Amniotic stem cell (primary cell): ENCODE measurements at places on chromosomes 2 and 18.

DNA sequence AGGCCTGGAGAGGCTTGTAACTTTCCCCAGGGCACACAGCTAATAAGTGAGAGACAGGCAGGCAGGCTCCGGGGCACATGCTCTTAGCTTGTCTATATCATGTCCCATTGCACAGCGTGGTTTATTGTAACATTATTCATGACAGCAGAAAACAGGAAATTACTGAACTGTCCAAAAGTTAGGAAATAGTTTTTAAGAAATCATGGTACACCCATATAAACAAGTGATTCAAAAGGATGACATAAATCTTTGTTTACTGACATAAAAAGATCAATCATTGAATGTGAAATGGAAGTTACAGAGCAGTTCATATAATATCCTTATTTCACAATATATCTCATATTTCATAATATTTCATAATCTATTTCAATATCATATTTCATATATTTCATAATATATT, 34.3 kb upstream of the TXNDC2 start:
- no peak for DNase-seq

GRCh38 chr2:179460181-179460929, 195.7 kb upstream of the SESTD1 start:
- peak; percentile 71 for DNase-seq

- DNase-seq, result no peak
Observed at GRCh38 chr2:31002537-31003150, 135.6 kb downstream of the GALNT14 start.

DNA sequence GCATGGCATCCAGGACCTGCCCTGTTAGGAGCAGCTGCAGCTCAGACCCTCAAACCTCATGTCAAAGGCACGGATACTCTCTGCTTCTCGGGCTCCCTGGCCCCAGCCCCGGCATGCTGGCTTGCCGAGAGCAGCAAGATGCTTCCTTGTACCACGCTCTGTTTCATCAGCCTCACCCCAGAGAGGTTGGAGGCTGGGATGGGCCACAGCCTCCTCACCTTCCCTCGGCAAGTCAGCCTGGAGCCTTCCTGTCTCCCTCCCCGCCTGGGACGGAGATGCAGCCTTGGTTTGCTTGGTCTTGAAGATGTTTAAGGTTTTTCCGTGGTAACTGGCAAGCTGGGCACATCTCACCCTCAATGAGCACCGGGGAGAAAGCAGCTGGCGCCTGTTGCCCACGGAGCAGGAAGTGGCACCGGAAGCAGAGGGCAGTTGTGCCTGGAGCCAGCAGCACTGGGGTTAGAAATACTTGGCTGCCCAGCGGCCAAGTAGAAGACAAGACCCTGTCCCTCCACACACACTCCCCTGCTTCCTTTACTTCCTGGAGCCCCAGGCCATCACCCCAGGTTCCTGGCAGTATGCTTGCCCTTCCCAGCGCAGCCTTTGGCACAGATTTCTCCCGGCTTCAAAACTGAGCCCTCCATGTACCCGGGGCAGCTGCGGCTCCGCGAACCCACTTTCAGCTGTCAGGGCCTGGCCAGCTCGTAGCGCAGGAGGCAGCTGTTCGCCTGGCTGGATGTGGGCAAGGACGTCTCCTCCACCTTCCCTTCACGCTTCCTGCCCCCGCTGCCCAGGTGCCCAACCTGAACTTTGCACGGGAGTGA, 17.4 kb downstream of the FBLN7 start:
- no peak for DNase-seq

GRCh38 chr2:2871480-2872308, 505.9 kb downstream of the EIPR1 start:
- no peak for DNase-seq

GRCh38 chr18:9516437-9517064, 41.2 kb downstream of the RALBP1 start:
- no peak for DNase-seq

- no peak for DNase-seq
Observed at GRCh38 chr2:111048856-111049768, 71.6 kb upstream of the BCL2L11 start.

- DNase-seq, result no peak
Observed at GRCh38 chr2:26816893-26817292, 31.0 kb downstream of the CENPA start.

GRCh38 chr18:68793951-68794350, 3.9 kb upstream of the CCDC102B start:
- DNase-seq, result no peak

DNA sequence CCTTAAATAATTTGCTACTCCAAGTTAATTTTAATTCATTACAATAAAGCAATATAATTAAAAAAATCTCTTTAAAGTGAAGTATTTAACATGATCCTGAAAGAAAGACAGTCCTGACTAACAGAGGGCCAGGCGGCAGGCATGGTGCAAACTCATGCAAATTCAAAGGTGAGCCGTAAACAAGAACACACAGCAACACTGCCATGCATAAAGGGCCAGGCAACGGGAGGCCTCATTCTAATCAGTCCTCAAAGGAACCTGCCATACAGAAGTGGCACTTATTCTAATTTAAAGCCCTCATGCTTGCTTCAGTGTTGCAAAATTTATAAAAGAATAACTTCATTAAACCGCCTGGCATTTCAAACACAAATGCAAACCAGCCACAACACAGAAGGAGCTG, 277.0 kb downstream of the ZNF521 start:
- DNase-seq, result no peak

DNA sequence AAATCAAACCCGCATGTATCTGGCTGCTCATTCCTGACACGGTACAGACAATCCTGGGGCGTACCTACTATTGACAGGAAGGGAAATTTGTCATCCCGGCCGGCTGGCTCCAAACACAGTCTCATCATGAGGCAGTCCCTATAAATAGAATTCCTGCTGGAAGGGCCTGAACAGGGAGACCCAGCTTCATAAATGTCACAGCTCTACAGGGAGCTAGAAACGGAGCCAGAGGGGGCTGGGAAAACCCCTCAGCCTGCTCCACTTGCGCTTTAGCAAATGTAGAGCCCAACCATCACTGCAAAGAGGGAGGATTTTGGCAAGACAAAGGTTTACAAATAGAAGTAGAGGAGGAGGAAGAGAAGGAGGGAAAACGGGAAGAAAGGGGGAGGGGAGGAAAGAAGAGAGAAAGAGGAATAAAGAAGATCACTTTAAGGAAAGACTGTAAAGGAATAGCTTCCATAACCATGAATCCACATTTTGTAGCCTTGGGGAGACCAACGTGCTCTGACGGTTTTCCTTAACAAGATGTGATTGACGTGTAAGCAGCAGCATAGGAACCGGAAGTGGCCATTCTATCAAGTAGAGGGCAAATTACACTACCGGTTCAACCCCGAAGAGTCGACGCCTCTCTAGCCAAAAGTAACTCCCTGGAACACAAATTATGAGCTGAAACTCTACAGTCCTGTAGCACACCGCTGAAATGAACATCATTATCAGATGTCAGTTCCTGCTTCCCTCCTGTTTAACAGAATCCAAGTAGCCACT, 56.8 kb upstream of the TTN start:
- peak; percentile 16 for DNase-seq

- no peak for DNase-seq
Observed at GRCh38 chr18:66966171-66966570, 362.3 kb upstream of the CDH19 start.

DNA sequence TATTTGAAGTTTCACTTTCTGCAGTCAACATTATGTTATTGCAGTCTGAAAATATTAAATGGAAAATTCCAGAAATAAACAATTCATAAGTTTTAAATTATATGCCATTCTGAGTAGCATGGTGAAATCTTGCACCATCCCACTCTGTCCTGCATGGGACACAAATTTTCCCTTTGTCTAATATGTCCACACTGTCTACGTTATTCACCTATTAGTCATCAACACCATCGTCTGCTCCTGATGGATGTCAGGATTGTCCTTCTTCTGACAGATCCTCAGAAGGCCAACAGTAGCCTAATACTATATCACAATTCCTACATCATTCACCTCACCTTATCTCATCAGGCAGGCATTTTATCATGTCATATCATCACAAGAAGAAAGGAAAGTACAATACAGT, 163.1 kb downstream of the TXNL1 start:
- no peak for DNase-seq

- DNase-seq, result no peak
Observed at GRCh38 chr2:216296856-216297255, 75.4 kb downstream of the MARCHF4 start.

DNA sequence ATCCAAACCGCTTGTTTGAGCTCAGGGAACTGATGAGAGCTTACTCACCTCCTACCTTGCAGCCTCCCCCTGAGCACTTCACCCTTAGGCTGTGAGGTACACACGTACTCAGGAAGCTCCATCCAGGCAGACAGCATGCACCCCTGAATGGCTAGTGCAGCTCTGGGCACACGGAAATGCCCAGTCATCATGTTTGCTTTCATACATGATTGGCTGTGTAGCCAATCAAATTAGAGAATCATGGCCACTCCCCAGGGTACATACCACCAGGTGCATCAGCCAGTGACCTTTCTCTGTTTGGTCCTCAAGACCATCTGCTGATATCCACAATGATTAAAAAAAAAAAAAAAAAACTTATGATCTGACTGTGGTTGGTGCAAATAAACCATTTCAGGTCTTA, 42.1 kb downstream of the RNF152 start:
- no peak for DNase-seq

GRCh38 chr2:35871672-35872071, 483.9 kb upstream of the CRIM1 start:
- DNase-seq, result no peak

- peak; percentile 90 for DNase-seq
Observed at GRCh38 chr2:109171444-109172334, 42.7 kb downstream of the SH3RF3 start.

- DNase-seq, result no peak
Observed at GRCh38 chr2:194044321-194044720, 1612.7 kb upstream of the SLC39A10 start.

- DNase-seq, result no peak
Observed at GRCh38 chr2:20229322-20230113, 4.6 kb upstream of the SDC1 start.

GRCh38 chr18:31979714-31980113, 36.8 kb upstream of the TRAPPC8 start:
- no peak for DNase-seq

DNA sequence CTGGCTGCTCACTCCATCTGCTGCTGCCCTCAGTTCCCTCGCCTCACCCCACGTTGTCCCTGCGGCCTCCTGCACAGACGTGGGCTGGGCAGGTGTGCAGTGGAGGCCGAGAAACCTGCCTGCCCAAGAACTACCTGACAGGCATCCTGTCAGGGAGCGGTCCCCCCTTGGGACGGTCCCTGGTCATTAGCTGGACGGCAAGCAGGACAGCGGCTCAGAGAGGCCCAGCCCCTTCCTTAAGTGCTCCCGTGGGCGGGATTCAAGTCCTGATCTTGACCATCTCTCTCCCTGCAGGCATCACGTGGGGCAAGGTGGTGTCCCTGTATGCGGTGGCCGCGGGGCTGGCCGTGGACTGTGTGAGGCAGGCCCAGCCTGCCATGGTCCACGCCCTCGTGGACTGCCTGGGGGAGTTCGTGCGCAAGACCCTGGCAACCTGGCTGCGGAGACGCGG, 11.3 kb downstream of the BOK start:
- DNase-seq, result no peak

DNA sequence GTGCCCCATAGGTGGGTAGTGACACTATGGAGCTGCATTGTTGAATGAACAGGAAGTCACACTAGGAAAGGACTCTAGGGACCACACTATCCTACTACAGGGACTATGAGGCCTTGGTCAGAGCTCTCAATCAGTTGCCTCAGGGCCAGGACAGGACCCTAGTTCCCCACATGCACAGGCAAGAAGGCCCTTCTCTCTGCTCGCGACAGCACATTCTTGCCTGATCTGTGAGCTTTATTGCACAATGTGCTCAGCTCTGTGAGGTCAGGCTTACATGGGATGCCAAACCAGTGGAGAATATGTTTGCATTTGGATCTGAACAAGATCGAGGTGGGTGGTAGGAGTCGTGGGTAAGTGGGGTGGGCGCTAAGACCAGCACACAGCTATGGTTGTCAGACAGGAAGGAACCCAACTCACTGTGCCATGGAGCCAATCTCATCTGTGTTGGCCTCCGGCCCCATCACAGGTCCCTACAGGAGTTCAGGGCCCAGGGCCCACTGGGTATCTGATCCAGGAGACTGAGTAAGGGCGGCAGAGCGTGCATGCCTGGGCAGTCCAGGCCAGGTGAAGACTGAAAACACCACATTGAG, 8.0 kb downstream of the PCARE start:
- no peak for DNase-seq

DNA sequence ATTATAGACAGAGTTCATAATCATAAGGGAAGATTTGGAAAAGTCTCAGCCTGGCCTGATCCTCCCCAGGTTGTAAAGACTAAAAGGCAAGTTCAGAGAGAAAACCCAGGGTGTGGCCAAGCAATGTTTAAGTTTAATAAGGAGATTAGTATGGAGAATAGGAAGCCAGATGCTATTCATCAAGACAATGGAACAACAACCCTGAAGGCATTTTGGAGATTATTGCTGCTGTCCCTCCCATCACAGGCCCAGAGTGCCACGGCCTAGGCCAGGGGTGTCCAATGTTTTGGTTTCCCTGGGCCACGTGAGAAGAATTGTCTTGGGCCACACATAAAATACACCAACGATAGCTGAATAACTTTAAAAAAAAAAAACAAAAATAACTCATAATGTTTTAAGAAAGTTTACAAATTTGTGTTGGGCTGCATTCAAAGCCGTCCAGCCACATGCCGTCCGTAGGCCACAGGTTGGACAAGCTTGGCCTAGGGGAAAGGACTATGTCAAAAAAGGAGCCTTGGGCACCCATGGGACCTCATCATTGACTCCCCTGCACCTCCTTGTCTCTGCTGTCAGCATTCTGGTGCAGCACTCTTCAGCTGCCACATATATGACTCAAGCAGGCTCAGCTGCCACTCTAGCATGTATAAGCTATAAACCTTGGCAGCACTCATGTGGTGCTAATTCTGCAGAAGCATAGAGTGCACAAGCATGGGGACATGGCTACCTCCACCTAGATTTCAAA, 20.8 kb downstream of the DPP4 start:
- no peak for DNase-seq

DNA sequence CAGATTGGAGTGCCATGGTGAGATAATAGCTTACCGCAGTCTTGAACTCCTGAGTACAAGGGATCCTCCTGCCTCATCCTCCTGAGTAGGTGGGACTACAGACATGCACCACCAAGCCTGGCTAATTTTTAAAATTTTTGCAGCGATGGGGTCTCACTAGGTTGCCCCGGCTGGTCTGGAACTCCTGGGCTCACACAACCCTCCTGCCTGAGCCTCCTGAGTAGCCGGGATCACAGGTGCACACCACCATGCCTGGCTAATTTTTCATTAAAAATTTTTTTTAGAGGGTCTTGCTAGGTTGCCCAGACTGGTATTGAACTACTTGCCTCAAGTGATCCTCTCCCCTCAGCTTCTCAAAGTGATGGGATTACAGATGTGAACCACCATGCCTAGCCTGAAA, 27.8 kb downstream of the RAB31 start:
- no peak for DNase-seq

GRCh38 chr2:39867268-39867667, 88.2 kb upstream of the THUMPD2 start:
- no peak for DNase-seq

- DNase-seq, result no peak
Observed at GRCh38 chr2:110735366-110735765, 3.0 kb downstream of the ACOXL start.

GRCh38 chr18:74225193-74225840, 66.4 kb downstream of the CYB5A start:
- no peak for DNase-seq

GRCh38 chr2:106649306-106649705, 162.1 kb downstream of the CD8B2 start:
- no peak for DNase-seq
